Cortex of kidney (tissue), 1 donor: ENCODE measurements at places on chromosomes 3 and 15.

DNA sequence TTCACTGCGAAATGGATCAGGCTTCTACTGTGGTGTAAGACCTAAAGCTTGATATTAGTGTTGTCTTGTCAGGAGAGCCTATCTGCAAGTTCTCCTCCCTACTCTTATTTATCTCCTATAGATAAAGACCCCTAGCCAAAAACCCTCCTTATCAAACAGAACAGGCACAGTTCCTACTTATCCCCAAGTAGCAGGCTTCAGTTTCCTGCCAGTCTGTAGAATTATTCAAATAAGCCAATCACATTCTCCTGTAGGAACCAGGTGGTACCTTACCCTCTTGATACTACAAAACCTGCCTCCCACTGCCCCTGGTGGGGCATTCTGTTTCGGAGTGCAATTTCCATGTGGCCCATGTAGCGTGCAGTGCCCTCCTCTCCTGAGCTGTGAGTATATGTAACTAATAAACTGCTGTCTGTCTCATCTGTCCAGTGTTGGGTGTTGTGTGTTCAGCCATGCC, 28.7 kb downstream of the HDGFL3 start:
- no peak for DNase-seq

DNA sequence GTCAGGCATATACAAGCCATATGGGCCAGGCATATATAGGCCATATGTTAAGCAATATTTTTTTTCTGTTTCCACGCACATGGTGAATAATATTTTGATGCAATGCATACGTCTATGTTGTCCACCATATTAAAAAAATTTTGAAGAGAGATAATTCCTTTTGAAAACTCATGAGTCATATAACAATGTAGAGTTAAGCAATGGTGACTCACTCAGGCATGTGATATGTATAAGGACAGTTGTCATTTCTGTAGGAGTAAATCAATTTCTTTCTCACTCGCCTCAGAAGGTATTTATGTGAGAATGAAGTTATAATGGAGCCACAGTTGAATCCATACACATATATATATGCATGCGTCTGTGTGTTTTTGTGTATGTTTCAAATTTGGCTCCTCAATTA, 272.6 kb downstream of the EPHA3 start:
- no peak for DNase-seq

- no peak for DNase-seq
Observed at GRCh38 chr15:75456710-75457109, 5.2 kb upstream of the SIN3A start.

DNA sequence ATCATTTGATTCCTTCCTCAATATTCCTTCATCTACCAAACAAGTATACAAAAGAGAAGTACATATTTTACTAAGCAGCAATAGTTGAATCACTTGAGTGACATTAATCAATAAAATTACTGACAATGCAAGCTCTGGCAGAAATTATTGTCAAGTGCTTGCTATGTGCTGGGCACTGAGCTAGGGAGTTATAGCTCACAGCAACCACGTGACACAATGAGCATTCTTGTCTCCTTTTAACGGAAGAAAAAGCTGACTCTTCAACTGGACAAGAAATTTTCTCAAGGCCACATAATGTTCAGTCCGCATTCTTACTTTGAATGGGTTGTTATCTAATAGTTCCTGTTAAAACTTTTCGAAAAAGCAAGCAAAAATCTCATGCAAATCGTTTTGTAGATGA, 500.1 kb downstream of the PYDC2 start:
- DNase-seq, result no peak

DNA sequence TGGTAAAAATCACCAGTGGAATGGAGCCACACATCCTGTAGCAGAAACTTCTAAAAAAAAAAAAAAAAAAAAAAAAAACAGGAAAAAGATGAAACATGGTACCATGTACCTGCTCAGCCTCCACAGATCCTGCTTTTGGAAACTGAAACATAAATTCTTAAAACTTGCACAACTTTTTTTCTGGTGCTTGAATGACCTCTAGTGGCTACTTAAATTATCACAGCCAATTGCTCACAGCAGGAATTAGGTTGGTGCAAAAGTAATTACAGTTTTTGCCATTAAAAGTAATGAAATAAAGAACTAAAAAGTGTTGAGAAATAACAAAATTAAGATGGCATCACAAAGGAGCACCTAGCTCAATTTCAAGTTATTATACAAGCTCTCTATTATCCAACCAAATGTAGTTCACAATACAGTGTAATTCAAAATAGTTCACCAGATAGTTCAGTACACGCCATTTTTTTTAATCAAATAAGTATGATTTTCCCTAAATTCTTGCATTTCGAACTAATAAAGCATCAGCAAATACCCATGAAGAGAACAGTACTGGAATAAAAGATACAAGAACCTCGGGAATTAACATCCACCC, 80.6 kb downstream of the ULK4 start:
- DNase-seq, result no peak
